Thymus (tissue), 14 donors: ENCODE measurements at places on chromosomes 2 and 18.

DNA sequence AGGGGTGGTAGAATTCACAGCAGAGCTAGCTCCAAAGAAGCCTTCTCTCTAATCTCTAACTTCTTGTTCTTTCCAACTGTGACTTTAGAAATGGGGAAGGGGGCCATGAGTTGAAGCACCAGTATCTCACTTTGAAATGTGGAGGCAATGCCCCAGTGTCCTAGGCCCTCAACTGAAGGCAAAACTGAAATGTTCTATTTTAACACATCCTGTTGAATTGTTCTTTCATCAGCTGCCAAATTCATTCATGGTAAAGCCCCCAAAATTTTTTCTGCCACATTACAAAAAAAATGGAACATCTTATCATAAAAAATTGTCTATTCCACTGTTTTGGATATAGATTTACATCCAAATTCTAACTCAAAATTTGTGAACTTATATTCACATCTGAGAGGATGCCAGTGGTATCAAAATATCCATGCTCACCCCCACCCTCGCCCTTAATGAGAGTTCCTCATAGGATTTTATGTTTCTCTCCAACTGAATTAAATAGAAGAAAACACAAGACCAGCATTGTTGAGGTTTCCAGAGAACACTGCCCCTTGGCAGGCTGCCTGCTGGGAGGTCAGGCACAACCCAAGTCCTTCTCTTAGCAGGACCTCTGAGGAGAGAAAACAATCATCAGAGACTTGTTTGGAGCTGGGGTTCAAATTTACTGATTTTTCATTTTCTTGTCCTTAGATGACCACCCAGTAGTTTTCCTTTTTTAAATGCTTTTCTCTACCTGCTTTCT lies 147.4 kb upstream of the PGAP1 start:
- no peaks in the 10 kb centered on the region for H3K4me1 ChIP-seq
- H3K4me3 ChIP-seq: no peak overlapping the region
- H3K36me3 ChIP-seq: peaks cover 16% of the 10 kb centered on the region
- no peak overlapping the region for H3K27ac ChIP-seq
- no peak for DNase-seq
- no peaks in the 10 kb centered on the region for H3K27me3 ChIP-seq

DNA sequence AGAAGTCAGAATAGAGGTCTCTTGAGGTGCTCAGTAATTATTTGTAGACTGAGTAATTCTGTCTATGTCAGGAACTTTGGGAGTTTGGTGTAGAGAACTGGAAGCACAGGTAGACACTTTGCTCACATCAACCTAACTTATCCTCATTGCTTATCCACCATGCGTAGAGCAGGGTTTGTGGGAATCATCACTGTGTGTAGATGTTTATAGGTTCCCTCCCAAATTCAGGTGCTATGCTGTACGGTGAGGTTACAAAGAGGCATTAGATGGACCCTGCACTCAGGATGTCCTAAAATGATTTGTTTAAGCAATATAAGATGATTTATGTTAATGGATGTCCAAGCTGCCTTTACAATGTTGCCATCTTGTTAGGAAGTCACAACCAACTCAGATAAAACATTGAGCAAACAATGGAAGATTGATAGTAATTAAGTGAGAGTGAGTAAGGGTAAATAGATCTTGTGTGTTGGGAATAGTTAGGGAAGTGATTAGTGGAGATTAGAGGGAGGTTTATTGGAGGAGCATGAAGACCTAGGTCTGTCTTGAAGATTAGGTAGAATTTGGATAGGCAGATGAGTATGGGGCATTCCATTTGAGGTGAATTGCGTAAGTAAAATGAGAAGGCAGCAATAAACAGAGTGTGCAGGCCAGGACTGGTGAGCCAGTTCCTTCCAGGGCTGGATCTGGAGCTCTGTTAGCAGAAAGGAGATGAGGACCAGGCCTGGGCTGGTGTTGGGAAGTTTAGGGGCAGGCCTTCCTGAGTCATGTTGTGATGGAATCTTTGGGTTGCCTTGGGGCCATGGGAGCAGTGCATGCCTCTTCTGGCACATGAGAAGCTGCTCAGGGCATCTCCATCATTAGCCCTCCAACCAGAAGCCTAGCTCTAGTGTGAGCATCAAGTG lies 12.1 kb downstream of the EPAS1 start:
- H3K36me3 ChIP-seq: no peaks in the 10 kb centered on the region
- DNase-seq: no peak
- no peak overlapping the region for H3K27ac ChIP-seq
- H3K27me3 ChIP-seq: peaks cover 2% of the 10 kb centered on the region

DNA sequence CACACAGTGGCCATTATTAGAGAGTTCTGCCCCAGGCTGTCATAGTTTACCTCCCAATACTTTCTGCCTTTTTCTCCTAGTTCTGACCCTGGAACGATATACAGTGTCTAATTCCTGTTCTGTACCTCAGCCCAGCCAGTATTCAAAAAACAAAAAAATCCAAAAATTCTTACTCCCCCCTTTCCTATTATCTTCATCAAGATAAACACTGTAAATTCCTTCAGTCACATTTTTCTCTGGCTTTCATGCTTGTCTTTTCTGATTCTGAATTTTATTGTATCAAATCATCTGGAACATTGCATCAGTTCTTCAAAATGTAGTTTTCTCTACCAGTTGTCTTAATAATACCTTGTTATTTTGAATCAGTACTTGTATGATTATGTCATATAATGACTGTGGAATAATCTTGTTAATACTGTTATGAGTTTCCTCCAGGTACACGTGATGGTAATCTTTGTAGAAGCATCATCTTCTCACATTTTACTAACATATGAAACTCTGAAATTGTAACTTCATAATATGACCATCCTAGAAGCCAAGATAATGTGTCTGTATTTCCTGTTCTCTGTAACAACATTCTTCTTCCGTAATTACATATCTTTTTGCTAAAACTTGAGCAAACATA lies 79.0 kb upstream of the NOSTRIN start:
- H3K4me3 ChIP-seq: no peak overlapping the region
- no peak overlapping the region for H3K27ac ChIP-seq
- no peaks in the 10 kb centered on the region for H3K4me1 ChIP-seq
- DNase-seq: no peak

DNA sequence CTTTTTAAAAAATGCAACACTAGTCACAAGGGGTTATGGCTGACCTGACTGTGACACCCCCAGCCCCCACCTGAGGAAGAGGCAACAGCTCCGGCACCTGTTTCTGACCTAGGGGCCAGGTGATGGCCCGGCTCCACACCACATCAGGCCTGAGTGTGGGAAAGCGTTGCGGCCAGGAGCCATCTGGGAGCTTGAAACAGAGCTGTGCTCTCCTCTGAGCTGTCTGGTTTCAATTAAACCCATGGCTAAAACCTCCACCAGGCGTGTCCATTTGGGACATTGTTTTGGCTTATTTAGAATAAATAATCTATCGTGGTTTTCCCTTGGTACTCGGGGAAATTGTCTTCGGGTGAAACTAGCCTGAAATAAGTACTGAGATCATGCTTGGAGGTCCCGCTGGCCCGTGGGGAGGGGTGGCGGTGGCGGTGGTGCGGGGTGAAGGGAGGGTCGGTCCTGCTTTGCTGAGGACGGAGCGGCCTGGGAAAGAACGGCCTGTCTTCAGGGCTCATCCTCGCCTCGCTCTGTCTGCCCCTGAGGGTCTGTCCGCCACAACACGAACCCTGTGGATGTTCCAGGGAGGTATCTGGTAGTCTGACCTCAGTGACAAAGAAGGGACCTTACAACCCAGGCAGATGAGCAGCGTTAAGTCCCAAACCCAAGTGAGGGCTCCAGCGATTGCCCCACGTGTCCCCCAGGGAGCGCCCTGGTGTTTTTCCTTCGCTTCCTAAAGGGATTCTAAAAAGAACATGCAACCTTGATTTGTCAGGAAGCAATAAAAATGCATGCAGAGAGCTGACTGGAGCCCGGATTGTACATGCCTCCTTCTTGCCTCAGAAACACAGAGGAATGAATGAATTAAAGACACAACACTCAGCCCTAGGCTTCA lies 58.7 kb downstream of the IL1RL2 start:
- H3K27me3 ChIP-seq: peaks cover 1% of the 10 kb centered on the region
- H3K4me3 ChIP-seq: no peak overlapping the region
- DNase-seq: no peak
- H3K27ac ChIP-seq: no peak overlapping the region
